Vagina (tissue), 2 donors: ENCODE measurements at places on chromosomes 4 and X. TPM values are rescaled to one million over a fixed set of nuclear protein-coding genes. Genes with fewer than 3 reads are reported as not detected.
A peak's percentile ranks its signal among the peaks of the same experiment; 100 is the strongest.

DNA sequence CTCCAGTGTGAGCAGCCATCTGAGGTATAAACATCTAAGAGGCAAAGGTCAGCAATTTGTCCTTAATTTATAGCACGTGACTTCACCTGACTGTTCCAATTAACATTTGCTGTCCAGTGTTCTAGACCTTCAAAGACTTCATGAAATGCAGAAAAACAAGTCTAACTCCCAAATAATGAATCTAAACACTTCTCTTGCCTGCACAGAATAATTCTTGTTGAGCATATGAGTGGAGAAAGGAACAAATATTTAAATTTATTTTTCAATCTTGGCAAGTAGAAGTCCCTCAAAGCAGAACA is 12.0 kb downstream of the RFC1 start:
- peak overlapping the region; percentile 38 for H3K4me3 ChIP-seq
- peak overlapping the region; percentile 79 for H3K27ac ChIP-seq
- H3K36me3 ChIP-seq, result no peaks in the 10 kb centered on the region
- no peaks in the 10 kb centered on the region for H3K27me3 ChIP-seq

DNA sequence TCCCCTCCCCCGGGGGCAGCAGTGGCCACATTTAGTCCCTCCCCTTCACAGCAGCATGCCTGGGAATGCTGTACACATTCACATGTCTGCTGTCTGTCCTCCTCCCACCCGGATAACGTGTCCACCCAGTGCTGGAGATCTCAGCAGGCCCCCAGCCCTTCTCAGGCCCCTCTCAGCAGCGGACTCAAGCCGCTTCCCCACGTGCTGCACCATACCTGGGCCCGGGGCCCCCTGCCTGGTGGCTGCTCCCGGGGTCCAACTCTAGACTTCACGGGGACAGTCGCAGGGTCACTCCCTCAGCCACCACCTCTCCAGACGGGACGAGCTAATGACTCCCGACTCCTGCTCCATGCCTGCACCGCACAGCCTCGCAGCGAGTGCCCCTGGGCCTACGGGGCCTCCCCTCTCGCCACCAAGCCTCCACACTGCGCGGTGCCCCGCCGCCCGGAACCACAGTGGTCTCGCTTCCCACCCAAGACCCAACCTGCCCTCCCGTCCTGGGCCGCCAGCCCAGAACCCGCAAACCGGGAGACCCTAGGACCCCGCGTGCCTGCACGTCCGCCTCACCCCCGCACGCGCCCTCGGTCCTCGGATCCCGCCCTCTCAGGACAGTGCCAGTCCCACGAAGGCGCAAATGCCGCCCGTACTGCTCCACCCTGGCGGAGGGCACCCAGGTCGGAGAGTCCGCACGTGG is 1.3 kb upstream of the PCGF3 start:
- no peak for DNase-seq
- H3K27me3 ChIP-seq, result no peaks in the 10 kb centered on the region
- peaks cover 33% of the 10 kb centered on the region for H3K4me1 ChIP-seq
- H3K4me3 ChIP-seq, result no peak overlapping the region
- H3K27ac ChIP-seq, result no peak overlapping the region

- H3K27me3 ChIP-seq, result no peaks in the 10 kb centered on the region
- no peak overlapping the region for H3K4me3 ChIP-seq
- H3K27ac ChIP-seq, result no peak overlapping the region
- H3K4me1 ChIP-seq, result no peaks in the 10 kb centered on the region
Measured at GRCh38 chrX:123425904-123426303, 241.8 kb downstream of the GRIA3 start.

- H3K36me3 ChIP-seq, result no peaks in the 10 kb centered on the region
- DNase-seq, result no peak
- no peak overlapping the region for H3K4me3 ChIP-seq
- no peak overlapping the region for H3K27ac ChIP-seq
- H3K27me3 ChIP-seq, result no peaks in the 10 kb centered on the region
- H3K4me1 ChIP-seq, result no peaks in the 10 kb centered on the region
Measured at GRCh38 chr4:166153548-166153947, 280.5 kb downstream of the TLL1 start.

- peaks cover 17% of the 10 kb centered on the region for H3K36me3 ChIP-seq
- no peak for DNase-seq
- H3K27me3 ChIP-seq, result no peaks in the 10 kb centered on the region
Measured at GRCh38 chr4:8395504-8396296, 44.8 kb downstream of the ACOX3 start.

DNA sequence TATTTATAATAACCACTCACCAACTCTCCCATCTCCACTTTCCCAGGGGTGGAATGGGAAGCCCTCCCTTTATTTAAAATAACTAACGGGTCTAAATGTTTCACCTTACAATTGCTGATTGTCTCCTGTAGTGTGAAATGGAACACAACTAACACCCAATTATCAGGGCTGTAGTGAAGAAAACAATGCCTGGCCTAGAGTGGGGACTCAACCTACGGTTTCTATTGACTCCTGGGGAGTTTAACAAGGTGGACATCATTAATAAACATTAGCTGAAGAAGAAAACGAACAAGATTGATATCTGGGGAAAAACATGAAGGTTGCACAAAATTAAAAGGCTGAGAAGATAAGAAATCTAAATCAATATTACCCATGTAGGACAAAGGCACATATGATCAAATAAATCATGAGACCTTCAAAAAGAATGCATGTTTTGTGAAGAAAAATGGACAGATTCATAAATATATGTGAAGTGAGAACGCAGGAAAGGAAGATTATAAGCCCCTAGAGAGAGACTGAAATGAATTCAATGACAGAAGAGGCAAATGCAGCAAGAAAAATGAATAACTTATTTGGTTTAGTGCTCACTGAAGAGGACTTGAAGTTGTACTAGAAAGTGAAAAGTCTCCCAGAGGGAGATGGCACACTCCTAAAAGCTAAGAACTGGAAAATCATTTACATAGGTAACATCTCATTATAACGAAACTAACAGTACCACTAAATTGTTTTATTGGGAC is 593.0 kb upstream of the AADAT start:
- H3K4me1 ChIP-seq, result no peaks in the 10 kb centered on the region
- no peak for DNase-seq
- H3K27me3 ChIP-seq, result no peaks in the 10 kb centered on the region
- no peak overlapping the region for H3K4me3 ChIP-seq

DNA sequence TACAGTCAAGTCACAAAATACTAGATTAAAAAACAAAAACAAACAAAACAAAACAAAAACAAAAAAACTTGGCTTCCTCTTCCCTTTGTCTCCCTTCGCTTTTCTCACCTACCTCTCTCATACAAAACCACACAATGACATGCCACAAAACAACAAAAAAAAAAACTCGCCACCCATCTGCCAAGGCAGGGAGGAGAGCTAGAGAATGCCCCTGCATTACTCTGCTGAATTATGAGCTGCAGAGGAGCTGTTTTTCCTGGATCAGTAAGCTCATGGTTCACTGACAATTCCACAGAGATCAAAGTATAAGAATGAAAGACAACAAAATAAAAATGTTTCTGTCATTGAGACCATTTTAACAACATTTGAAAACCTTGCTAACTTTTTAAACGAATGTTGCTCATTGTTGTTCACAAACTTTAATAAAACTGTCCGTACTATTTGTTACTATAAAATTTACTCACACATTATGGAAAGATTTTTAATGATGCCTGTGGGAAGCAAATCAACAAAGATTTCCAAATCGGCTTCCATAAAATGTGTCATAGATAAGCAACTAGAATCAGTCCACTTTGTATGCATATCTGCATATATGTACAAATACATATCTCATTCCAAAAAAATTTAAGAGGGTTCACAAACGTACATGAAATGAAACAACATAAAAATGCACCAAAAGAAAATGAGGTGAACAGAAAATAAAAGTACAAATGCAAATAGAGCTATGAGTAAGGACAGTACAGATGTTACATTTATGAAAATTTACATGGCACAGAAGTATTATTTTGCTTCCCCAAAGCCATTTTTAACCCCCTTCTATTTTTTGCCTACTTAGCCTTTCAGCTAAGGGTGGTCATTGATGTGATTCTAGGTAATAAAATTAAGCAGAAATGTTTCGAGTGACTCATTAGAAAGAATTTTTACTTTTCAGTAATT is 252.4 kb upstream of the FAT4 start:
- DNase-seq, result no peak
- no peaks in the 10 kb centered on the region for H3K36me3 ChIP-seq
- peaks cover 4% of the 10 kb centered on the region for H3K4me1 ChIP-seq
- H3K27me3 ChIP-seq, result no peaks in the 10 kb centered on the region
- H3K4me3 ChIP-seq, result no peak overlapping the region

- peaks cover 7% of the 10 kb centered on the region for H3K4me1 ChIP-seq
- peaks cover 4% of the 10 kb centered on the region for H3K27me3 ChIP-seq
- H3K36me3 ChIP-seq, result no peaks in the 10 kb centered on the region
Measured at GRCh38 chrX:153641627-153642026, 5.4 kb upstream of the DUSP9 start.

DNA sequence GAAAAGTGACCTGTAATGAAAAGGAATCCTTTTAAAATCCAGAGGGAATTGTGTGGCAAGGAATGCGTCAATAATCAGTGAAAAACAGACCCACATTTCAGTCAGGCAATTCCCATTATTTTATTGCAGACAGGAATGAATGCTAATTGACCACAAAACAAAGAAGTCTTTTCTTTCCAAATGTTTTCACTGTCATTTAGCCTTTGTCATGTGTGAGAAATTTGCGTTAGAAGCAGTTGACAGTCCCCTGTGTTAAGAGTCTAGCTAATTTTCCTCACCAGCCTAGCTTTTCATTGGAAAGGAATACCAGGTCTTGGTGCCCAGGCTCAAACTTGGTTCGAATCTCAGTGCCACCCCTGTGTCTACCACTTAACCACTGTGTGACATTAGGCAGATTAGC is 83.4 kb downstream of the KIT start:
- no peak overlapping the region for H3K27ac ChIP-seq
- H3K36me3 ChIP-seq, result no peaks in the 10 kb centered on the region
- H3K4me1 ChIP-seq, result no peaks in the 10 kb centered on the region
- no peak overlapping the region for H3K4me3 ChIP-seq

DNA sequence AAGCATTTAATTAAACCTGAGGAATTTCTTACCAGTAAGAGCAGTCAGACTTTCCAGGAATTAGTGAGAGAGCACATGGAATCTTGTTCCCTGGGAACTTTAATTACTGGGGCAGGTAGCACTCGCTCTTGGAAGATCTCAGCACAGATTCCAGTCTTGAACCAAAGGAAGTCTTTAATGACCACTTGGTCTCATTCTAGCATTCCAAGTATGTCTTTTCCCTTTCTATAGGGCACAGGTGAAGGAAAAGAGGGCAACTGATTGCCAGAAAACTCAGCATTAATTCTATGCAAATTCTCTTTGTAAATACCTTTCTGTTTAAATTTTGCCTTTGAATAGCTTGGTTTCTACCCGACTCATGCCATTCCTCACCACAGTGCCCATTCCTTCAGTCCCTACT is 236.6 kb downstream of the LDB2 start:
- H3K4me3 ChIP-seq, result no peak overlapping the region
- H3K4me1 ChIP-seq, result peaks cover 15% of the 10 kb centered on the region
- no peak for DNase-seq
- no peaks in the 10 kb centered on the region for H3K36me3 ChIP-seq

DNA sequence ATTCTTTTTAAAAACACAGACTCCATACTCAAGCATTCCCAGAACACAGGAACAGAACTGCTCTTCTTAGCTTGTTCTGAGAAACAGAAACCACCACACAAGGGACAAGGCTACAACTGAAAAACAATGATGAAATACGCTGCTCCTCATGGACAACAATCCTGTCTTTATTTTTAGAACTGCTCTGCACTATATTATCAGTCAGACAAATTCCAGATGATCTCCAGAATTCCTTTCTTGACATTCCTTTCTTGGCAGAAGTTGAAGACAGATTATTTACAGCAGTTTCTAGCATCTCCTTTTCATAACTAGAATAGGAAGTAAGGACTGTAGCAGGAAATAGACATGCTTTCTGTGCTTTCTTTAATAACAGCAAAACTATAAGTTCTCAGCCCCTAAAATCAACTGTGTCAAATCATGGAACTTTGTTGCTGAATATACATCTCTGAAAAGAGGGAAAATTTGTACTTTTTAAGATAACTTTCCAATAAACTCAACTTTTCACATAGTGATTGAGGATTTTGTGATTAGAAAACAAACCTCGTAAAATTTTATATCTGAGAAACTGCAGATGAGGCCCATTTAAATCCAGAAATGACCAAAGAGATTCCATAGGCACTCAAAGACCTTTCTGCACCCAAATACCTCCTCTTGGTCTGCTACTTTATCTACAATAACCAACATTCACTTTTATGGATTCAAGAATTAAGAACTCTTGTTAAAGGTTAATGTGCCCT is 35.9 kb downstream of the ANTXR2 start:
- H3K27ac ChIP-seq, result peak overlapping the region; percentile 78
- no peaks in the 10 kb centered on the region for H3K27me3 ChIP-seq
- no peak for DNase-seq
- no peak overlapping the region for H3K4me3 ChIP-seq

- no peaks in the 10 kb centered on the region for H3K27me3 ChIP-seq
- no peak for DNase-seq
- no peaks in the 10 kb centered on the region for H3K36me3 ChIP-seq
- no peak overlapping the region for H3K27ac ChIP-seq
- no peaks in the 10 kb centered on the region for H3K4me1 ChIP-seq
Measured at GRCh38 chr4:137509855-137510282, 22.4 kb downstream of the PCDH18 start.

- no peaks in the 10 kb centered on the region for H3K36me3 ChIP-seq
Measured at GRCh38 chr4:101175896-101176676, 171.2 kb downstream of the PPP3CA start.

DNA sequence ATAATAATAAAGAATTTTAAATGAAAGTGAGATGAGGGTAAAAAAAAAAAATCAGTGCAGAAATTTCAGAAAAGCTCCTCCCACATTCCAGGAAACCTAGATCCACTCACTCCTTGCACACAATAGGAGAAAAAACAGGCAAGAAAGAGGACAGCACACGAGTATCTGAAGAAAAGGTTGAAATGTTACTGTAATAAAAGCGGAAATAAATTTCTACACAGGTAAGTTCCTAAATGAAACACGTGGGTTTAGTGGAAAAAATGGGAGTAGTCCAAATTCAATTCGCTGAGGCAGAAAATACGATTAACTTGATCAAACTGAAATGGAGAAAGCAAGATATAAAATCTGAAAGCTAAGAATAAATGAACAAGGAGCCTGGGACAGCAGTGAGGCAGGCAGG is 2.0 kb upstream of the ACE2 start:
- H3K36me3 ChIP-seq, result no peaks in the 10 kb centered on the region
- H3K27me3 ChIP-seq, result no peaks in the 10 kb centered on the region
- no peak for DNase-seq
- H3K4me3 ChIP-seq, result no peak overlapping the region

DNA sequence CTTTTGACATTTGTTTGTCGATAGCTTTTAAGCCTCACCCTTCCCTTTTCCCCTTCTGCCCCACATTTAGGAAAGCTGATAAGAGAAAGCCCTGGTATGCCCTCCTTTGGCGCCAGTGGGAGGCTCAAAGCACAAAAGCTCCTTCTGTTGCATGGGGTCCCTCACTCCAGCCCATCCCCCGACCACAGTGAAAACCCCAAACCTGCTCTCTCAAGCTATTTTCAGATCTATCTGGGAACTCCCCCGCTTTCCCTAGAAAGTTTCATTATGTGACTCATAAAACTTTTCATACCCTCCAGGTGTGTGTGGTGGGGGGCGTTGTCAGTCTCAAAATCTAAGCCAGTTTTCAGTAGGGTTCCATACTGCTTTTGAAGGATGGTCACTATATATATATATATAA is 259.0 kb upstream of the PCDH7 start:
- no peaks in the 10 kb centered on the region for H3K4me1 ChIP-seq
- no peak overlapping the region for H3K27ac ChIP-seq
- H3K36me3 ChIP-seq, result no peaks in the 10 kb centered on the region
- no peak for DNase-seq
- H3K27me3 ChIP-seq, result no peaks in the 10 kb centered on the region

Gene CCDC160
- total RNA-seq, result not detected

Gene GLUD2
- 0.98 TPM for total RNA-seq

Gene MAGEA9B
- not detected for total RNA-seq

Gene TRPC5OS
- not detected for total RNA-seq
